Retinal pigment epithelial cell (primary cell): ENCODE measurements at places on chromosomes 6 and 20.

- no peak for DNase-seq
Measured at GRCh38 chr6:43941174-43941573, 171.2 kb downstream of the VEGFA start.

DNA sequence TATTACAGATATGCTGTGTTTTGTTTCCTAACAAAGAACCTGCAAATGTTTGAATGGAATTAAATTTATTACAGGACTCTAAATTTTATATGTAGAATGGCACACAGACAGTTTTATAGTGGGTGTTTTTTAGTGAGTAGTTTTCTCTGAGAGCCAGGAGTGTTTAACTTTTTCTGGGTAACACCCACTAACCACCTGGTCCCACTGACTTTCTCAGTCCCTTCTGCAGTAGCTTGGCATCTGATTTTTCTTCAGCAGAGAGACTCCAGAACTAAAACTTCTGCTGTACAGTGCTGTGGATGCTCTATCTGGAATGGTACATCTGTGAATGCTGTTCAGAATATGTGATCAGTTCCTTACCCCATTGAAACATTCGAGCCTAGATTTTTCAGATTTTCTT is 6.3 kb downstream of the YWHAB start:
- no peak for DNase-seq

DNA sequence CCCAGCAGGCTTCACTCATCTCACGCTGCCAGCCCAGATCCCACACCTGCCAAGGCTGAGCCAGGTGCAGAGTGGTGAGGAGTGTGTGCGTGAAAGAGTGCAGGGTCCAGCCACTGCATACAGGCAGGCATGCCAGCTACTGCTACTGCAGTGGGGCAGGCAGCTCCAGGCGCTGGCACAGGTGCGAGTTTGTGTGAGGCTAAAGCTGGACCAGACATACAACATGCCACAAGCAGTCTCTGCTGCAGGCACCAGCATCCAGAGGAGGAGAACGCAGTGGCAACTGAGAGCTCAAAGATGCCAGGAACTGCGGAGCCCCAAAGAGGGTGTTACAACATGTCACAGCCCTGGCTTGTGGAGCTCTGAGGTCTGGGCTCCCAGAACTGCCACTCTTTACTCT is 149.8 kb downstream of the EYS start:
- DNase-seq = no peak

- DNase-seq = peak; percentile 18
Measured at GRCh38 chr6:132300323-132300949, 100.8 kb downstream of the MOXD1 start.

GRCh38 chr6:7041511-7042026 is 66.2 kb upstream of the RREB1 start:
- DNase-seq = no peak

GRCh38 chr6:797479-798077 is 104.6 kb upstream of the EXOC2 start:
- DNase-seq = peak; percentile 15

DNA sequence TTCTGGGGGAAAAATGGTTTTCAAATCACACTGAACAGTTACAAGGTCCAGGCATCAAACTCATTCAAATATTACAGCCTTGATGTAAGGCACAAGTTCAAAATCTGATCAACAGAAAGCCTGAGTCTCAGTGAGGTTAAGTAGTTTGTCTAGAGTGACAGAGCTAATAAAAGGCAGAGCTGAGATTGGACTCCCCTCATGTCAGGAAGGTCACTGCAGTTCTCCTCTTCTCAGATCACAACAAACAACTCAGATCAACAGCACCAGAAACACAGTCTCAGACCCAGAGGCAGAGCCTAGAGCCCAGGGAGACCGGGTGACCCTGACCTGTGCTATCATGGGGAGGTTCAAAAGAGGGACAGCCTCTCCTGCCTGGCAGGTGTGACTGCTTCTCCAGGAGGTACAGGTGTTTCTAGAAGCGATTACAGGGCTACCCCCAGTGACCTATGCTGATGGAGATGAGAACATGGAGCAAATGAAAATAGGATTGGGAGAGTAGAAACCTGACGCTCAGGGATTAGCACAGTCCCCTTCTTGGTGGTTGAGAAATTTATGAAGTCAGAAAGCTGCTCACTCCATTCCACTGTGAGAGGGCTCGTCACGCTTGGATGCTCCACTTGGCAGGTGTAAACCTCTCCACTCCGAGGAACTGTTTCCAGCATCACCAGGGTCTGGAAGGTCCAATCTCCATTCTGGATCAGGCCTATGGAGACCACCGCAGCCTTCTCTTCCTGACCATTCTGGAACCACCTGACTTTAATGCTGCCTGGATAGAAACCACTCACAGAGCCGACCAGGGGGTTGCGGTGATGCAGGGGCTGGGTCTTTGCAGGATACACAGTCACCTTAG is 24.3 kb upstream of the HLA-DRB5 start:
- DNase-seq = no peak

GRCh38 chr6:12480379-12480778 is 190.2 kb downstream of the EDN1 start:
- no peak for DNase-seq

DNA sequence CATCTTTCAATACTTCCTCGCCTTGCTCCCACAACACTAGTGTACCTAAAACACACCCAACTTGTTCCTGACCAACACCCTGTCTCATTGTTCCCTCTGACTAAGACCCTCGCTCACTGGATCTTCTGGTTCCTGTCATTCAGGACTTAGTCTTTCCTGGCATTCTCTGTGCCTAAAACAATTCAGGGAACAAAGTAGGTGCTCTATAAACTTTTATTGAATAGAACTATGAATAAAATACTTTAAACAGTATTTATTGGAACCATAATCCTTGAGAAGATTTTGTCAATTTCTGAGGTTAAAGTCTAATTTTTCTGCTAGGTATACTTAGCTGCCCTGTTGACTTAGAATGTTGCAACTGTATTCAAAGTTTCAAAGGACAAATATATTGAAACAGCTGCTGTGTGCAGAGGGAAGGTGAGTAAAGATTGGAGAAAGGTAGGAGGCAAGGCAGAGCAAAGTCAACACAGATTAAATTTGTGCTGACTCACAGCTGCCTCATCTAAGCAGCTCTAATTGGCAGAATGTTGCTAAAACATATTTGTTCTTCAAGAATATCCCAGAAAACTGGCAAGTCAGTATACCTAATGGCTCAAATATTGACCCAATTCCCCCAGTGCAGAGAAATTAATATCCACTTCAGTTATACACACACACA is 37.6 kb downstream of the GSTA2 start:
- DNase-seq = peak; percentile 14

- DNase-seq = no peak
Measured at GRCh38 chr6:139370999-139371345, 3.5 kb downstream of the CITED2 start.

GRCh38 chr6:82144852-82145340 is 102.6 kb downstream of the IBTK start:
- DNase-seq = peak; percentile 84

DNA sequence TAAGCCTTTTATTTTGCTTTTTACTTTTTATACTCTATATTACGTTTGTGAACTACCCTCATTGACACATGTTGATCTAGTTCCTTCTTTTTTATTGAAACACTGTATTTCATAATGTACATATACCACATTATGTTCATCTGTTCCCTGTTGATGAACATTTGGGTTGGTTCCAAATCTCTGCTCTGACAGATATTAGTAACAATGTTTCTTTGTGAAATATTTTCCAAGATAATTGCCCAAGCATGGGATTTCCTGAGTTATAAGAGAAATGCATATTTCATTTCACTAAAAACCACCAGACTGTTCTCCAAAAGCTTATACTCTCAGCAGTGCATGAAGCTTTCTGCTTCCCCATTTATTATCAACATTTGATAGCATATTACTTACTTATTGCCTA is 44.2 kb upstream of the TNFRSF21 start:
- DNase-seq = no peak

DNA sequence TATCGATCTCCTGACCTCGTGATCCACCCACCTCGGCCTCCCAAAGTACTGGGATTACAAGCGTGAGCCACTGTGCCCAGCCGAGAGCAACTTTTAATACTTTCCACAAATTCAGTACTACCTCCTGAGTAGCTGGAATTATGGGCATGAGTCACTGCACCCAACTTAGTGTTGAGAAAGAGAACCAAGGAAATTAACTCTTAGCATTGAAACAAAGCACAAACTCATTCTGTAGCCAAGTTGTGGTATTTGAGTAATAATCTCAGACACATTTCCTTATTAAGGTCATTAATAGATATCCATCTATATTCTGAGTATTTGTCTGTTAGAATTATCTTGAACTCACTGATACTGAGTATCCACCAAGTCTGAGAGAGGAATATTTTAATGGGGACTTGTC is 14.3 kb upstream of the ELOVL2 start:
- DNase-seq = no peak

DNA sequence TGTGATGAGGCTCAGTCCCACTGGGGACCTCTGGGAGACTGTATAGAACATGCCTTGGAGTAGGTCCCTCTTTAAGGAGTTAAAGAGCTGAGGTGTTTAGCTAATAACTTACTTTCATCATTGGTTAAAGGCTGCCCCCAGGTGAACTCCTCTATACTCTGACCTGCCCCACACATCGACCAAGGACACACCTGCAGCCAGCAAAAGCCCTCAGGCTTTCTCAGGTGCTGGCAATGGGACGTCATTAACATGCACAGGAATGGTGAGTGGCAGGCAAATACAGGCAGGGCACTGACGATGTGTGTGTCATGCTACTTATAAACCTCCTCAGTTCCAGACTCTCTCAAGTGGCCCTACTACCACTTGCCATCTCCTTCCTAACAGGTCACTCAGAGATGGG is 366.4 kb downstream of the KIF16B start:
- DNase-seq = no peak

DNA sequence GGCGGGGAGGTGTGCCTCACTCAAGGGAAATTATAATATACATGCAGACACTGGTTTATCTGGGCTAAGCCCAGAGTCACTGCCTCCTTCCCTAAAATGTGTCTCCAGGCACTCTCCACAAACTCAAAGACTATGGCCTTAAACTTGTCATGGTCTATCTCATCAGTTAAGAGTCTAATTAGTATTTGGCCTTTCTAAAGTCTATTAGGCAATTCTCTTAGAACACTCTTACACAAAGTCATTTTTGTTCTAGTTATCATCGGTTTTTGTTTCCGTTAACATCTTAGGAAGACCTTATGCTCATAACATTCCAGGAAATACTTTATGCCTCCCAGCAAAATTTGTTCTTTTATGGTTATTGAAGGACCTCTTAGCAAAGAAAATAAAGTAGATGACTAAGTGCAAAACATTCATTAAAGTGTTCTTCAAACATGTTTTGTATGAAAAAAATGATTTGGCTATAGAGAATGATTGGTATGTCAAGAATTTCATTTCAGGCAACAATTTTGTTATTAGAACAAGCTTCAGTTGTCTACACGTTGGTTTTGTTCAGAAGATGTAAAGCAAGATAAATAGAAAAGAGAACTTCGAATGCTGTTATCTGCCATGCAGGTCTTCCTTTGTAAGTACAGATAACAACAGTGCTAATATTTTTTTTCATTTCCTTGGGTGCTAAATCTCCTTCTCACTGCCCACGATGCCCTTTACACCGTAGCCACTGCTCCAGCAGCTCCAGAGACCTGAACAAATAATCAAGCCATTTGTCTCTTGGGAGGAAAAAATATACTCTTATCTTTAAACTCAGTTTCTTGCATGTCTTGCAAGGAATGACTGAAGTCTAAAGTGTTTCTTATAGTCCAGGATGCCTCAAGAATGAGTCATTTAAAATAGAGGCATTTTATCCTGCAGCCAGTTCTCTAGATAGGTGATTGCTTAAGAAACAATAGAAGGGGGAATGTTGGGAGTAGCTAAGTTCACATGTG is 170.4 kb downstream of the HTR1B start:
- DNase-seq = peak; percentile 68

GRCh38 chr6:14306151-14306906 is 188.8 kb downstream of the CD83 start:
- DNase-seq = no peak

DNA sequence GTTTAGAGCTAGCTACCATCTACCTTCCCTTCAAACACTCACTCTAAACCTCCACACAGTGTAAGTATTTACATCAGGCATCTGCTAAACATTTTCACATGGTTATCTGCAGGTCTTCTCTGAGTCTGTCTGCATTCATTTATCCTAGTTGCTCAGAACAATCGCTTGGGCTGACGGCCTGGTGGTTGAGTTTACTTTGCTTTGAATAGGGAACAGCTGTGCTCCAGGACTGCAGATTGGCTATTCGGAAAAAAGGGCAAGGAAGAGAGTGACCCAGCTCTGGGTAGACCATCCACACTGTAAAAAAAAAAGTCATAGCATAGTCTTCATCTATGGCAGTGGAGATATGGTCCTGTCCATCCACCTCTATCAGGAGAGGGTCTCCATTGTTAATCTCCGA is 115.3 kb upstream of the ESR1 start:
- no peak for DNase-seq

GRCh38 chr6:87196275-87196842 is 41.0 kb downstream of the ZNF292 start:
- DNase-seq = no peak
